ENCODE measurements at places on chromosomes 5 and 9. TPM values are rescaled to one million over a fixed set of nuclear protein-coding genes. Genes with fewer than 3 reads are reported as not detected.

IL3 gene
- total RNA-seq, result not detected

PCDHGA8 gene
- total RNA-seq, result 4.2 TPM

IL4 gene
- not detected for total RNA-seq

DNAI1 gene
- total RNA-seq, result 5.6 TPM

ZNF354C gene
- 5.7 TPM for total RNA-seq

ADGRD2 gene
- total RNA-seq, result 4.0 TPM

GRIA1 gene
- total RNA-seq, result not detected

DNA sequence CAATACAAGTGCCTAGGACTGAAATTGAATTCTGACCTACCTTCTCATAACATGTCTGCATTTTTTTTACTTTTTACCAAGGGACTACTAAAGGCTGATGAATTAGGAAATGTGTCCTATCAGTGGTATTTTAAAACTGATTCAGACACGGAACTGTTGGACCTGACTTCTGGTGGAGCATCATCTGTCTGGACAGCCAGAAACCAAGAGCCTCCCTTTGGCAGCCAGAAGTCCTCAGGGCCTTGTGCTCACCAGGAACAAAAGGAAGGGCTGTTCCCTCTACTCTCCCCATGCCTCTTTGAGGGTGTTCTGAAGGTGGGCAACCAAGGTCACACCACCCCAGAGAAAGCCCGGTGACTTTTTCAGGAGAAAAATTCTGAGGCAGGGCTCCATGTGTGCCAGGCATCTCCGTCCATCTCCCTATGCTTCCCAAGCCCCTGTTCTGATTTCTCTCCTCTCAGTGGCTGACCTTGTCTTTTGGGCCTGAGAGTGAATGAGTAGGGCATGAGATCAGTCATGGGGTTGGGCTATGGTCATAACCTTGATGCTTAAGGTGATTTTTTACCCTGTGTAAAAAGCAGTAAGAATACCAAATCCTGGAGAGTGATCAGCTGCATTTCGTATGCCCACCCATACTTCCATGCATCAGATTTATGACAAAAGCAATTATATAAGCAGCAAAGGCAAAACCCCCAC is 143.7 kb downstream of the SCAMP1 start:
- H3K4me1 ChIP-seq, result no peaks in the 10 kb centered on the region
- no peaks in the 10 kb centered on the region for H3K36me3 ChIP-seq
- no peak overlapping the region for H3K4me3 ChIP-seq
- no peak for DNase-seq

DNA sequence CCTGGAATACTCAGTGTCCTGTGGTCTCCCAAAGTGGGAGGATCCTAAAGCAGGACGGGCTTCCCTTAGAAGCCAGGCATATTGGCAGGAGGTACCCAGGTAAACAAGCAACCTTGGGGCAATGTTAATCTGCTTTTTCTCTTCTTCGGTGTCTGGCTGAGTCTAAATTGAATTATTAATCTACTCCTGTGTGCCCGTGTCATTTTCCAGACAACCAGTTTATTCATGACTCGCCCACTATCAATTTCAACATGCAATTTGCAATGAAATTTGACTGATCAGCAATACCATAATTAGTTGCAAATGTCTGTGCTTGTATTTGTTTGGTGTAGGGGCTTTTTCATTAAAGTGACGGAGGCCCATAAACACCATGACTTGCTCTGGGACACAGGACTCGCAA is 32.9 kb upstream of the JADE2 start:
- no peaks in the 10 kb centered on the region for H3K36me3 ChIP-seq
- no peak overlapping the region for H3K4me3 ChIP-seq
- no peak for DNase-seq
- no peaks in the 10 kb centered on the region for H3K27me3 ChIP-seq
- H3K27ac ChIP-seq, result no peak overlapping the region

DNA sequence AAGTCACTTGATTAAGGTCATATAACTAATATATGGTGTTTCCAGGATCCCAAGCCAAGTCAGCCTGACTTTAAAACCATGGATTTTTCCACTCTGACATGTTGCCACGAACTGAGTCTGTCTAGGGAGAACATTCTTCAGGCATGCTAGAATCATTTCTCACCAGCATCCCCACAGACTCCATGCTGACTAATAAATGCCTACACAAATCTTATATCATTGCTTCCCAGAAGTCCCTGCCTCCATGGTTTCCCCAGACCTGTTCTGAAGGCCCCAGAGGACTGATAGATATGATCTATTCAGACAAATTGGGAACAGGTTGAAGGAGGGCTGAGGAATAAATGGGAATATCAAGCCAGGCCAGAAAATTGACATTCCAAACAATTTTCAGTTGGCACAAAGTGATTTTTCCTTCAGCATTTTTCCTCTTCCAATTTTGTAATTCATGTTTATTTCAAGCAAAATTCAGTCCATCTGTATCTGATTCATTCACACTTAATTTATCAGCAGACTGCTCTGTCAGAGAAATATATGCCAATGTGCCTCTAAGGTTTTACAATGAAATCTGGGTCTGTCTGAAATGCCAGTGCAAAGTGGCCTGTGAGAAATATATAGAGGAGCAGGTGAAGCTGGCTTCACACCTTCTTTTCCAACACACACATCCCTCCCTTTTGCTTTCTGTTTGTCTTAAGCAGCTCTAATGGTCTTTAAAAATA is 413.6 kb upstream of the TNC start:
- H3K27ac ChIP-seq, result no peak overlapping the region
- no peaks in the 10 kb centered on the region for H3K36me3 ChIP-seq
- H3K4me1 ChIP-seq, result no peaks in the 10 kb centered on the region
- H3K4me3 ChIP-seq, result no peak overlapping the region
- no peaks in the 10 kb centered on the region for H3K27me3 ChIP-seq
- DNase-seq, result no peak

DNA sequence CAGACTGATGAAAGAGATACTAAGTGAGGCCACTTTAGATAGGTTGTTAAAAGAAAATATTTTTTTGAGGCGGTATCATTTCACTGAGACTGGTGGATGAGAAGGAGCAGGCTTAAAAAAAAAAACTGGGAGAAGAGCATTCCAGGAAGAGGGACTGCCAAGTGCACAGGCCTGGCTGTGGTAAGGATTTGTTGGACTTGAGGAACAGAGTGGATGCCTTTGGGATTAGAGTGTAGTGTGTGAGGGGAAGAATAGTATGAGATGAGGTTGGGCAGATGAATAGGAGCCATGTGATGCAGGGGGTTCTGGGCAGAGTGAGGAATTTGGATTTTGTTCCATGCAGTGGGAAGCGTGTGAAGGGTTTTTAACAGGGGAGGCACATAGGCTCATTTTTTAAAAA is 57.9 kb downstream of the PBX3 start:
- H3K4me3 ChIP-seq, result no peak overlapping the region
- no peak overlapping the region for H3K27ac ChIP-seq
- DNase-seq, result no peak
- H3K36me3 ChIP-seq, result no peaks in the 10 kb centered on the region
- H3K4me1 ChIP-seq, result no peaks in the 10 kb centered on the region

GRCh38 chr5:54653956-54654614 is 136.5 kb downstream of the SNX18 start:
- H3K36me3 ChIP-seq, result no peaks in the 10 kb centered on the region
- H3K4me3 ChIP-seq, result no peak overlapping the region
- no peaks in the 10 kb centered on the region for H3K27me3 ChIP-seq
- no peaks in the 10 kb centered on the region for H3K4me1 ChIP-seq

- no peak for DNase-seq
- H3K36me3 ChIP-seq, result no peaks in the 10 kb centered on the region
- peak overlapping the region; percentile 96 for H3K27ac ChIP-seq
- H3K27me3 ChIP-seq, result no peaks in the 10 kb centered on the region
- peaks cover 37% of the 10 kb centered on the region for H3K4me1 ChIP-seq
- no peak overlapping the region for H3K4me3 ChIP-seq
Observed at GRCh38 chr5:172901012-172901780, 58.0 kb upstream of the RPL26L1 start.

DNA sequence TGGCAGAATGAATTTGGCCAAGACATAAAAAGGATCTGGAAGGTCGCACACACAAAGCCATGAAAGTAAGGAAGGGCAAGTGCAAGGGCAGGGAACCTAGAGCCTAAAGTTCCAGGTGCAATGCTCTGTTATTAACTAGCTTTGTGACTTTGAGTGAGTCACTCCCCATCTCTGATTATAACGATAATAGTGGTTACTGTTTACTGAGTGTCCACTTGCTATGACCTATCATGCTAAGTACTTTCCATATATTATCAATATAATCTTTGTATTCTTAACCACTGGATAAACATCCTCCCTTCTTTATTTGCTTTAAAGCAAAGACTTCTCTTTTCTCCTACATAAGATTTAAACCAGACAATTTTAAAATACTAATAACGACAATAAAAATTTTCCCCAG is 504.6 kb upstream of the BRINP1 start:
- H3K4me3 ChIP-seq, result no peak overlapping the region
- DNase-seq, result no peak
- H3K27me3 ChIP-seq, result no peaks in the 10 kb centered on the region
- peaks cover 3% of the 10 kb centered on the region for H3K4me1 ChIP-seq

DNA sequence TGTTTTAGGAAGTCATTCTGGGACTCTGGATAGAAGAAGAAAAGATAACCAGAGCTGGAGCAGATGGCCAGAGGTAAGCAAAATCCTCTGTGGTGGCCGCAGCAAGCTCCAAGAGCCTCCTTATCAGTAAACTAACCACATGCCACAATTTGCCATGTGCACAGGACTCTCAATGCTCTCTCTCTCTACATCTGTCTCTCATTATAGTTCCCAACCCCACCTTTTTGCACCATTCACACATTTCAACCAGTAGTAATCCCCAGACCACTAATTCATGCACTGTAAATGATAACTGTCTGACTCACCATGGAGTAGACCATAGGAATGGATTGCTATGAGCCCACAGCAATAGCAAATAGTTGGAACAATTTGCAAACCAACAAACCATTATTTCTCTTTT is 526.1 kb downstream of the TLR4 start:
- no peaks in the 10 kb centered on the region for H3K36me3 ChIP-seq
- no peaks in the 10 kb centered on the region for H3K27me3 ChIP-seq
- H3K27ac ChIP-seq, result no peak overlapping the region

- H3K27me3 ChIP-seq, result no peaks in the 10 kb centered on the region
- no peak for DNase-seq
- no peak overlapping the region for H3K27ac ChIP-seq
- H3K4me3 ChIP-seq, result no peak overlapping the region
Observed at GRCh38 chr5:59722874-59723273, 170.7 kb downstream of the PDE4D start.

DNA sequence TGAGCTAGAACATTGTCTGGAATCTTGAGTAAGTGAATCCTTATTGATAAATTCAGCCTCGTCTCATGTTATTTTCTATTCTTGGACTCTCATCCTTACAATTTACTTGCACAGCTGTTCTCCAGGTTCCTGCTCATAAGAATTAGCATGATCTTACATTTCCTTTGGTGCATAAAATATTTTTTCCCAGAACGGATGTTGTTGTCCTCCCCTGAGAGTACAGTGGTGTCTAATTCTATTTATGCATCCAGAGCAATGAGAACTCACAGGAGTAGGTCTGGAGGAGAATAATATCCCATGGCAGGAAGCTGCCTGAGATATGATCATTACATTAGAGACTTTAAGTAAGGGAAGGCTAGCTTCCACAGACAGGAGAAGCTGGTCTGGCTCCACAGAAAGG is 178.4 kb upstream of the MAST4 start:
- no peak overlapping the region for H3K4me3 ChIP-seq
- no peak for DNase-seq
- no peak overlapping the region for H3K27ac ChIP-seq

DNA sequence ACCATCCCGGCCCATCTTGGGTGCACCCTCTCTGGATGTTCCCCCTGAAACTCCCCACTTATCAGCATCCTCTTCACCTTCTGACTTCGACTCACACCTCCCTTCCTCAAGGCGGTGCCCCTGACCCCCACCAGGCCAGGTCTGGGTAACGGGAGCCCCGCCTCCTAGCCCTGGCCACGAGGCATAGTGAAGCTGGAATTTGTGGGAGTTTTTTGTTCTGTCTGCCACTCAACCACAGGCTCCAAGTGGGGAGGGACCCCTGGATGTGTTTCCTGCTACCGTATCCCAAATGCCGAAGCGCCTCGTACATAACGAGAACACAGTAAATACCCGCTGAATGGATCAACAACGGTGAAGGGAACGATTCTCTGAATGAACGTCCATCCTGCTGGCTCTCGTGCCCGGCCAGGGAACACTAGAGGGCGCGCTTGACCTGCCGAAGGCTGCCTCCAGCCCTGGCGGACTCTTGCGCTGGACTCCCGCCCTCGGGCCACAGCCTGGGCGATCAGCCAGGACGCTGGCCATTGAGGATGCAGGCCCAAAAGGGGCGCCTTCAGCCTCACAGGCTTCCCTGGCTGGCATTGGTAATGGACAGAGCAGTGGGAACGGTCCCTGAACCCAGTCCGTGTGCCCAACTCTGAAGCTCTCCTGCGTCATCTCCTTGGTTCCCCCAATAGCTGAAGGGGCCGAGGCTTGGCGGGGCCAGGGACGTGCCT is 47.3 kb upstream of the PHYKPL start:
- H3K27me3 ChIP-seq, result peaks cover 2% of the 10 kb centered on the region
- H3K36me3 ChIP-seq, result no peaks in the 10 kb centered on the region
- H3K27ac ChIP-seq, result no peak overlapping the region
- H3K4me3 ChIP-seq, result no peak overlapping the region

DNA sequence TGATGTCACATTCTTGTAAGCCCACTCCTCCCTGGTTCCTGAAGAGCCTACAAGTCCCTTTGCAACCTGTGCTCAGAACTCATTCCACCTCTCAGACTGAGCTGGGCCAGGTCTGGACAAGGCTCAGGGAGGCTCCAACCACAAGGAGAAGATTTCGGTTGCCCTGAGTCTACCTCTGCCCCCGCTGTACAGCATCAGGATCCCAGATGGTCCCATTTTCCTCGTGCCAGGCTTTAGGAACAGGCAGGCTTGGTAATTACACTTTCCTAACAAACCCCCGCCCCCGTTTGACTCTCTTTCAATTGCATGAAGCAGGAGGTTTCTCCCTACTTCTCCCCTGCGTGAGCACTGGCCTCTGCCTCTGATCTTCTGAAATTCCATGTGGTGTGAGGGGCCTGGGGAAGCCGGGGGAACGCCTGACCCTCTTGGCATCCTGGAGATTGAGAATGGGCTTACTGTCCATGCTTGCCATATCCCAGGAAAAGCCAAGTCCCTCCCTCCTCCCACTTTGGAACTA is 86.9 kb upstream of the CTNNA1 start:
- H3K36me3 ChIP-seq, result no peaks in the 10 kb centered on the region
- DNase-seq, result no peak
- H3K4me3 ChIP-seq, result no peak overlapping the region
- H3K27me3 ChIP-seq, result no peaks in the 10 kb centered on the region
- H3K4me1 ChIP-seq, result no peaks in the 10 kb centered on the region

- no peak for DNase-seq
- no peak overlapping the region for H3K27ac ChIP-seq
- no peaks in the 10 kb centered on the region for H3K27me3 ChIP-seq
- H3K36me3 ChIP-seq, result no peaks in the 10 kb centered on the region
- no peak overlapping the region for H3K4me3 ChIP-seq
- H3K4me1 ChIP-seq, result no peaks in the 10 kb centered on the region
Observed at GRCh38 chr5:167156446-167156845, 1135.0 kb upstream of the WWC1 start.

Measured in prostate gland (tissue), 2 donors.